ENCODE measurements at places on chromosomes 5 and 9. TPM values are rescaled to one million over a fixed set of nuclear protein-coding genes. Genes with fewer than 3 reads are reported as not detected.

BTNL3 gene
- not detected for total RNA-seq

GNA14 gene
- total RNA-seq = 6.1 TPM

PCAT7 gene
- total RNA-seq = 0.09 TPM

DIPK1B gene
- total RNA-seq = 0.98 TPM

PIK3R1 gene
- 281 TPM for total RNA-seq

SLC36A2 gene
- not detected for total RNA-seq

PCDHA11 gene
- total RNA-seq = 0.08 TPM

GRM6 gene
- not detected for total RNA-seq
